ENCODE measurements at places on chromosomes 7 and 10.

GRCh38 chr10:124377101-124377500 is 41.6 kb downstream of the OAT start:
- DNase-seq, result no peak

- no peak for DNase-seq
These were observed 103.9 kb downstream of the CDK6 start for GRCh38 chr7:92732316-92733036.

GRCh38 chr10:79021948-79022499 is 46.7 kb upstream of the ZMIZ1 start:
- DNase-seq, result no peak

- no peak for DNase-seq
These were observed 53.2 kb downstream of the A1CF start for GRCh38 chr10:50832171-50832751.

GRCh38 chr10:102511583-102512274 is 8.0 kb downstream of the SUFU start:
- no peak for DNase-seq

DNA sequence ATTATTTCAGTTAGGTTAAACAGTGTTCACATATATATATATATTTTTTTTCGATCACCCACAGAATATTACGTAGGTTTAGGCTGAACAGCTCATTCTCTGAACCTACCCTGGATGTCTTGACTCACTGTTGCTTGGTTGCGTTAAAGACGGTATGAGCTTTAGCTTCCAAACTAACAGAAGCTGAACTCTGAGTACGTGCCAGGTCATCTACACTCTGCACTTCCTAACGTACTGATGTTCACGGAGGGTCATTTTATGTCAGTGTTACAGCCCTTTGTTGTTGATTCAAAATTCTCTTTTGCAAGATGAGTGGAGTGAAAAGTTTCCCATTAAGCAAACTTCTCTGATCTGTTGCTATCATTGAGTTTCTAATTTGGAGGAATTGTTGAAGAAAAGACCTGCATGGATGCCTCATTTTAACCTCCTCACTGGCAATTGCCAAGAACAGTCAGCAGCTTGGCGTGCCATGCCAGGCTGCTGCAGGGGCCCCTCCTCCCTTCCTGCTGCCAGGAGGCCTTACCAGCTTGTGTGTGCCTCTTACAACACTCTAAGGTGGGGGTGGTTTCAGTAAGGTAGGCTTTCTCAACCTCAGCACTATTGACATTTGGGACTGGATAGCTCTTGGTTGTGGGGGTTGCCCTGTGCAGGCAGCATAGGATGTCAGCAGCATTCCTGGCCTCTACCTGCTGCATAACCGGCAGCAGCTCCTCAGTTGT is 44.3 kb downstream of the INSYN2A start:
- no peak for DNase-seq

- no peak for DNase-seq
These were observed 72.7 kb downstream of the RBM33 start for GRCh38 chr7:155717010-155717744.

DNA sequence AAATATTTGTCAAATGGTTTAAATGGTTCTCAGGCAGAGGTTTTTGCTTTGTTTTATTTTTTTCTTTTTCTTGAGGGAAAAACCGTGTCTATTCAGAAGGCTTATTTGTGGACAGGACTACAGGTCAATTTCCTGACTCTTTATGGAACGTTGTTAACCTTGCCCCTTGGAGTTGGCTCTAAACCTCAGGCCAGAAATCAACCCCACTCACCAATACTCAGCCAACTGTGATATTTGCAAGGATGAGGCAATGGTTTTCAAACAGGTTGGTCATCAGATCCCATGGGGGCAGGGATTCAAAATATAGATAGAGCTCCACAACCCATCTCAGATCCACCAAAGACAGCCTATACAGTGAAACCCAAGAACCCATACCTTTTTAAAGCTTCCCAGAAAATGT is 10.2 kb downstream of the PDLIM1 start:
- no peak for DNase-seq

DNA sequence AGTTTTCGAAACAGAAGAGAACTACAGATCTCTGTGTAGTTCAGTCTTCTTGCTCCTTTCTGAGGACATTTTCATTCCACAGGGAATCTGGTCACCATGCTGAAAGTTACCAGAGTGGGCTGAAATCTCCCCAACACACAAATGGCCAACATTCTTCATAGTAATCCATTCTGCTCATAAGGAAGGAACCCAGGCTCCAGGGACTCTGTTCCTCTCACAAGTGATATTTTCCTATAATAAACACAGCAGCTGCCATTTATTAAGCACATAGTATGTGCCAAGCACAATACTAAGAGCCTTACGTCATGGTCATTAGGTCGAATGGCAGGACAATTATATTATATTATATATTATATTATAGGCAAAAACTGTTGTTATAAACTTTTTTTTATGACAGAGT is 109.8 kb downstream of the RAB11FIP2 start:
- DNase-seq, result no peak

DNA sequence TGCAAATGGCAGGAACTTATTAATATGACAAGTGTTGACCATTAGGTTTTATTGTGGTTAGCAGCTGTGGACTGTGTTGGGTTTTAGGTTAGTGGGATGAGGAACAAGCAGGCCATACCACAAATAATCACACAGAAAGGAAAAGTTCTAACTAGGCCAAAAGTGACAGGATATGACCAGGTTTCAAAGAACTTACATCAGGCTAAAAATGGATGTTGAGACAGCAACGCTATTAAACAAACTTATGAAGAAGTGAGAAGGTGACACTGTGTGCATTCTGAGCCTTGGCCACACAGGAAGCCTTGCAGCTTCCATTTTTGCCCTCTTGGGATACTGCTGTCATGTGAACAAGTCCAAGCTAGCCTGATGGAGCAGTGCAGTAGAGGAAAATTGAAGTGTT is 568.8 kb downstream of the HTR7 start:
- no peak for DNase-seq

DNA sequence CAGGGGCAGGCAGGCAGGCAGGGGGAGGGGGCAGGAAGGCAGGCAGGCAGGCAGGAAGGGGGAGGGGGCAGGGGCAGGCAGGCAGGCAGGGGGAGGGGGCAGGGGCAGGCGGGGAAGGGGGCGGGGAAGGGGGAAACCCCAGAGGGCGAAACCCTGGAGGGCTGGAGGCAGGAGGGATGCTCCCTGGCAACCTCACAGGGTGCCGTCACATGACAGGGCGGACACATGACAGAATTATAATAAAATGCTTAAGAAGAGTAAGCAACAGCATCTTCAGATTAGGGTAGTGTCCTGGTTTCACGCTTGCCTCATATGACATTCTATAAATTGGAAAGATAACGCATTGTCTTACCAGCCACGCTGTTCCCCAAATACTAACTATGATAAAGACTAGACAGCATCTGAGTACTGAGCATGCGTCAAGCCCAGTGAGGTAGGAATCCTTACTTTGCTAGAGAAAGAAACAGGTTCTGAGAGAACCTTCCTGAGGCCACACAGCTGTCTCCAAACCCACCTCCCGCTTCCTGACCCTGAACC is 131.6 kb downstream of the DIP2C start:
- DNase-seq, result peak; percentile 3

- DNase-seq, result no peak
These were observed 37.8 kb upstream of the ATOH7 start for GRCh38 chr10:68269562-68270290.

DNA sequence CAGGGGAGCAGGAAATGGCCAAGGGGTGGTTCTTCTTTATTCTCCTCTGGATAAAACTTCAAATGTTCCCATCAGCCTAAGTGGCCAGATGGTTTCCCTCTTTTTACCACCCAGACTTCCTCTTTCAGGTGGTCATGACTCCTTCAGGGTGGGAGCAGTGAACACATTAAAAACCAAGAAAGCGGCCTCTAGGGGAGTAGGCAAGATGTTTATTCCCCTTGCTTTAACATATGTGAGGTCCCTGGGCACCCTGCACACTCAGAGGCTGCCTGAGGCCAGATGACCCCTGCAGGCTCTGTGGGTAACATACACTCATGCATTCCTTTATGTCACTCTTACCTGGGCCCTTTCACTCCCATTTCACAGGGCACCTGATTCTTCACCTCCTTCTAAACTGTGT is 357.4 kb downstream of the ABCA13 start:
- no peak for DNase-seq

- no peak for DNase-seq
These were observed 180.9 kb downstream of the ADAM12 start for GRCh38 chr10:126207313-126207771.

- DNase-seq, result no peak
These were observed 45.1 kb upstream of the ODAD2 start for GRCh38 chr10:28043941-28044340.

DNA sequence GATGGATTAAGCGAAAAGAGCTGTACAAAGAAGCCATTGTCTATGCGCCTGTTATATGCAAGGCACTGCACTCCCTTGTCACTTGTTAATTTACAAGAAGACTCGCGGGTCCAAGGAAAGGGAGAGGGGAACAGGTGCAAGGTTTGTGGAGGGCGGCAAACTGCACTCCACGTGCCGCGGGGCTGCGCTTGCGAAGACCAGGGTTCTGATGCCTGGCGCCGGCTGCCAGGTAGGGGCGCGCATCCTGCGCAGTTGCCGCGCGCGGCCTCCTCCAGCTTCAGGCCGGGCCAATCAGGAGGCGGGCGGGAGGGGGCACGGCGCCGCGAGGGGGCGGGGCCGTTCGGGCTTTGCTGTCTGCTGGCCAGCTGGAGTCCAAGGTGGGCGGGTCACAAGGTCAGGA is 140.6 kb upstream of the PALS2 start:
- DNase-seq, result no peak

GRCh38 chr10:31574577-31574976 is 255.6 kb downstream of the ZEB1 start:
- DNase-seq, result no peak

DNA sequence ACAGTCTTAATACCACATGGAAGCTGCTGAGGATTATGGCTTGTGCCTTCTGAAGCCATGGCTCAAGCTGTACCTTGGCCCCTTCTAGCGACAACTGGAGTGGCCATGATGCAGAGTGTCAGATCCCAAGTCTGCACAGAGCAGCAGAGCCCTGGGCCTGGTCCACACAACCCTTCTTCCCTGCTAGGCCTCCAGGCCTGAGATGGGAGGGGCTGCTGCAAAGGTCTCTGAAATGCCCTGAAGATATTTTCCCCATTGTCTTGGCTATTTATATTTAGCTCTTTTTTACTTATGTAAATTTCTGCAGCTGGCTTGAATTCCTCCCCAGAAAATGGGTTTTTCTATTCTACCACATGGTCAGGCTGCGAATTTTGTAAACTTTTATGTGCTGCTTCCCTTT is 804.6 kb upstream of the ZWINT start:
- no peak for DNase-seq

GRCh38 chr7:50142425-50143017 is 49.5 kb upstream of the ZPBP start:
- DNase-seq, result no peak

DNA sequence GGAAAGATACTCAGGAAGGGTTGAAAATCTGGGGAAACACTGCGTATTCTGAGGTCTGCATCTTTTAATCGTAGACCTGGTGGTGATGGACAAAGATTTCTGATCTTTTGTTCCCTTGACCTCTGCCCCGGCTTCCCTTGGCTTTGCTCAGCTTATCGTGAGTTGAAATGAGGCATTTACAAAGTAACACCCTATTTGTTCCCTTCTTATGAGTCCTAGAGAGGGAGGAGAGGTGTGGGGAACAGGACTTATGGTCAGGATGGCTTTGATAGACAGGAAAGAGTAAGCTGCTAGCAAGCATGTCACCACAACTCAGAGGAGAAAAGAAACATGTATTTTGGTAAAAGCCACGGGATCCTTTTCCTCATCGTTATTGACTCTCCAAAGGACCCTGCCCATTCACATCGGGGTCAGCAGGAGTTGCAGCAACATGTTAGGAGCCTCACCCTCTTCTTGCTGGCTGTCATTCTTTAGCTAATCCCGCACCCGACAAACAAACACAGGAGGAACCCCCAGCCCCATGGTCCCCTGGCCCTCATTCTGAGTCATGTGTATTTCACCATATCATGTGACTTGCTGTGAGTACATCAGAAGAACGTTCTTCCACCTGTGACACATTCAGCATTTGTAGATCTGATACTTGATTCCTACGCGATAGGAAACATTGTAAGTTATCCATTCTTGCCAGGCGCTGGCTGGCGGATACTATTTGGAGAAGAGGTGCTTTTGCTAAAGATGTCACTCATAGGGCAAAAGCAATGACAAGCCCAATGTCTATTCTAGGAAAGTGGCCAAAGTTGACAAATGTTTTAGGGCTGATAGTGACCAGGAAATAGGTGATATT is 170.1 kb downstream of the RTKN2 start:
- DNase-seq, result no peak

DNA sequence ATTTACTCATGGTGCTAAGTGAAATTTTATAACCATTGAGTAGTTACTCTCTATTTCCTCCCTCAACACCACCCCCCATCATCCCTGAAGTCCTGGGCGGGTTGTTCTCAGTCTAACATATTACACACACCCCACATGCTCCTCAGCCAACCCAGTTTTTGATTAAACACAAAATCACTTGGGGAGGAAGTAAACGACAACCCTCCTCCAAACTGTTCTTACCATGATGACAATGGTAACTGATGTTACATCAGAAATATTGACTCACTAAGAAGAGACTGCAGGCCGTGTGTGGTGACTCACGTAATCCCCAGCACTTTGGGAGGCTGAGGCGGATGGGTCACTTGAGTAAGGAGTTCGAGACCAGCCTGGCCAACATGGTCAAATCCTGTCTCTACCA is 44.2 kb downstream of the RAB11FIP2 start:
- no peak for DNase-seq

GRCh38 chr7:139563856-139564255 is 40.4 kb downstream of the CLEC2L start:
- DNase-seq, result no peak

DNA sequence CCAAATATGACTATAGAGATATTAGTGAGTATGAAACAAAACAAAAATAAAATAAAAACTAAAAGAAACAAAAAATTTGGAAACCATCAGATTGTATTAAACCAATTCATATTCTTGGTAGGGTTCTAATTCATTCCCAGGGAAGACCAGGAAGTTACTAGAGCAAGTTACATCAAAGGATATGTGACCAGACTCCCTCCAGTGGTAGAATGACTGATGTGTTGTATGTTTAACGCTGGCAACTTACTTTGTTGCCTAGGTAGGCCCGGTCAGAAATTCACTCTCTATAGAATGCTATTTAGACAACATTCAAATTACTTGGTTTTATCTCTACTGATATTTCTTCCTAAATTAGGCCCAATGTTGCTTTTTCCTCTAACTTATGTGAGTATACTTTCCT is 5.2 kb downstream of the PHYHIPL start:
- DNase-seq, result no peak

- peak; percentile 18 for DNase-seq
These were observed 31.1 kb downstream of the PCGF5 start for GRCh38 chr10:91251430-91252056.

DNA sequence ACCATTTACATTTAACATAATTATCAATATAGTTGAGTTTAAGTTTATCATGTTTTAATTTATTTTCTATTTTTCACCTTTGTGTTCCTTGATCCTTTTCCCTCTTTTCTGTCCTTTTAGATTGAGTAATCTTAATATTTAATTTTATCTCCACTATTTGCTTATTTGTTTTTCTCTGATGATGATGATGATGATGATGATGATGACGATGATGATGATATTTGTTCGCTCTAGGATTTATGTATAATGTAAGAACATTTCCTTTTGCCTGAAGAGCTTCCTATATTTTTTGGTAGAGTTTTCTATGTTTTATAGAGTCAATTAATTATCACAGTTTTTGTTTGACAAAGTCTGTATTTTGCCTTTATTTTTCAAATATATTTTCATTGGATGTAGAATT is 104.2 kb downstream of the GLRX3 start:
- no peak for DNase-seq

- no peak for DNase-seq
These were observed 7.8 kb downstream of the PDIA4 start for GRCh38 chr7:149020483-149020882.

GRCh38 chr10:119706521-119707278 is 19.1 kb upstream of the INPP5F start:
- DNase-seq, result no peak
